Right renal cortex interstitium (tissue), 3 donors: ENCODE measurements at places on chromosomes 2 and 18.
A peak's percentile ranks its signal among the peaks of the same experiment; 100 is the strongest.

- DNase-seq, result no peak
These were observed 370.4 kb downstream of the MTX2 start for GRCh38 chr2:176639671-176640070.

GRCh38 chr2:228018311-228018710, 146.9 kb downstream of the DAW1 start:
- no peak for DNase-seq

GRCh38 chr18:27605107-27605834, 420.2 kb upstream of the CHST9 start:
- DNase-seq, result peak; percentile 69

DNA sequence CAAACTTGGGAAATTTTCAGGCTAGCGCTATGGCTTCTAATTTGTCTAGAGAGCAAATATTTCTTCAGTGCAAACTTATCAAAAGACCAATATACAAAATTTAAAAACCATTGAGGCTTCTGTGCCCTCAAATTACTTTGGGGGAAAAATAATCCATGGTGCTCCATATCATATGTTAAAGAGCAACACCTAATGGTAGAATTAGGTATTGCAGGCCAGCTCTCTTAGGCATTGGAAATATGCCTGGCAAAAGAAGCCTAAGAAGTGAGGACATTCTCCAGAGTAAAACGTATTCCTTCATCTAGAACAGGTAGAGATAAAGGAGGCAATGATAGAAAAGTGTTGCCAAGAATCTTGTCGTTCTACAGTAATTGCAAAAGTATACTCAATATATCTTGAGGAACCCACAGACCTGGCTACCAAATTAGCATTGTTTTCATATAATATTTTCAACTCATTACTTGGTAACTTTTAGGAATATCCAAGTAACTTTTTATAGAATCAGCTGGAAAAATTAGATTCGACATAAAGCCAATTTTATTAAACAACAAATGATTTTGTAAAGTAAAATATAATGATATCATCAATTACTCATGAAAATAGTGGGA, 401.1 kb downstream of the BCL11A start:
- DNase-seq, result no peak

- DNase-seq, result no peak
These were observed 59.9 kb upstream of the GATA6 start for GRCh38 chr18:22109535-22109934.

GRCh38 chr2:46888421-46888952, 27.1 kb downstream of the MCFD2 start:
- DNase-seq, result no peak

- DNase-seq, result no peak
These were observed 1.2 kb downstream of the CDK15 start for GRCh38 chr2:201807452-201807999.

GRCh38 chr2:211371465-211371864, 815.1 kb downstream of the CPS1 start:
- no peak for DNase-seq

DNA sequence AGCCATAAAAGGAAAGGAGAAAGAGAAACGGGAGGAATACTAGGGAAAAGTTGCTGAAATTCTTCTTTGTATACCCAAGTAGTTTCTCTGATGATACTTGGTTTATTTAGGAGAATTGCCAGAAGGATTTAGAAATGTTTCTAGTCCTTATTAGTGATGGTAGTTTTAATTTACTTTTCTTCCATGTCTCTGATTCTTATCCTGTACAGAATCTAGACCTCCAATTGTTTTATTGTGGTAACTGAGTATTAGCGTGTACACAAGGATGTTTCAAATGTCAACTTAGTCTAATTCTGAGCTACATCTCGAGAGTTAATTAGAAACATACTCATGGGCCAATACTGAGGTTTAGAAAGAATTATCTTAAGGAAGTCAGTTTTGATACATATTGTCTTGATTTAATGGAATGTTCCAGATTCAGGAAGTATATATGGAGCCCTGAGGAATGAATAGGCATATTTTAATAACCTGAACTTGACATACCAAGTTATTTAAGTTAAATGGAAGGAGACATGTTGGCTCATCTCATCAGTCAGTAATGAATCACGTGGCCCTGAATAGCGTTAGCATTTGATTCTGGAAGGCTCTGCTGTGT, 219.6 kb downstream of the LTBP1 start:
- no peak for DNase-seq

- DNase-seq, result no peak
These were observed 20.9 kb downstream of the ITM2C start for GRCh38 chr2:230885463-230886130.

- no peak for DNase-seq
These were observed 121.9 kb downstream of the TSN start for GRCh38 chr2:121877366-121877765.

- no peak for DNase-seq
These were observed 20.4 kb downstream of the ZRANB3 start for GRCh38 chr2:135510577-135510976.

GRCh38 chr2:109333414-109334210, 204.6 kb downstream of the SH3RF3 start:
- no peak for DNase-seq

GRCh38 chr2:33312355-33312754, 164.1 kb upstream of the RASGRP3 start:
- no peak for DNase-seq

DNA sequence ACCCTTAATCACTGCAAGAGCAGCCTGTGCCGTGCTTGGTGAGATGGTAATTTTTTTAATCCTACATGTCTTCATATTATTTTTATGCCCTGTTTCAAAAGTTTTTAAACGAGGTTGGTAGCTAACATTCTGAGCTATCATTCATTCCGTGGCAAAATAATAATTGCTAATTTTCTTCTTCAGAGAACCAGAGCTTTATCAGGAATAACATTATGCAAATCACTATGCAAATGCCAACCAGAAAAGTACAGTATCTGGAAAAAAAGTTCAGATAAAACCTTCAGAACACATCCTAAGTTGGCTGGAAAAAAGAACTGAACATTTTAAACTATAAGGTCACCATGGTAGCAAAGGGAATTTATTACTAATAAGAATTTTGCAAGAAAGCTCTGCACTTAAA, 165.1 kb upstream of the NABP1 start:
- DNase-seq, result no peak

- no peak for DNase-seq
These were observed 117.4 kb downstream of the TTN start for GRCh38 chr2:178689808-178690207.

- DNase-seq, result no peak
These were observed 291.5 kb downstream of the TDRD15 start for GRCh38 chr2:21415234-21415633.

- no peak for DNase-seq
These were observed 212.3 kb upstream of the TRIB2 start for GRCh38 chr2:12504443-12504842.

GRCh38 chr2:241994086-241994485, 124.6 kb downstream of the RTP5 start:
- no peak for DNase-seq

GRCh38 chr18:65661391-65661790, 89.4 kb upstream of the CDH7 start:
- DNase-seq, result no peak

DNA sequence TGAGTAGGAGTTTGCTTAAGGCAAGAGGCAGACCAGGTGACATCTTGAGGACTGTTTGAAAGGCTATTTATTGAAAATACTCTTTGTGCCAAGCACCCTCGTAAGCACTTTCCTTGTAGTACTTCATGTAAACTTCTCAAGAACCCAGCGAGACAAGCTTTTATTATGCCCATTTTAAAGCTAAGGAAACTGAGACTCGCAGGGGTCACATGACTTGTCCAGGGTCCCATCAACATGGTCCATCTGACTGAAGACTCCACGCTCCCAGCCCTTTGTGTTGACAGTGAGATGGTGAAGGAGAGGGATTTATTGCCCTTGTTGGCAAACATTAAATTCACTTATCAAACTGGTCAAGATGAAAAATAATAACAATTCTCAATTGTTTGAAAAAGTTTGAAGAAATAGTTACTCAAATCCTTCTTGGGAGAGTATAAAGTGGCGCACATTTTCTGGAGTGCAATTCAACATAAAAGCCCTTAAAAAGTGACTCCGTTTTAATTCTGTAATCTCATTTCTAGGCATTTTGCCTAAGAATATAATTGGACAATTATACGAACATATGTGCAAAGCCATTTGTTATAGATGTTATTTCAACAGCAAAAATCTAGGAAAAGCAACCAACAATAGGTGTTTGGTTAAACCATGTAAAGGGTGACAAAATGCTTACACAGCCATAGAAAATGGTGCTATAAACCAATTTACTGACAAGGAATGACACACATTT, 270.5 kb upstream of the NCKAP5 start:
- no peak for DNase-seq

DNA sequence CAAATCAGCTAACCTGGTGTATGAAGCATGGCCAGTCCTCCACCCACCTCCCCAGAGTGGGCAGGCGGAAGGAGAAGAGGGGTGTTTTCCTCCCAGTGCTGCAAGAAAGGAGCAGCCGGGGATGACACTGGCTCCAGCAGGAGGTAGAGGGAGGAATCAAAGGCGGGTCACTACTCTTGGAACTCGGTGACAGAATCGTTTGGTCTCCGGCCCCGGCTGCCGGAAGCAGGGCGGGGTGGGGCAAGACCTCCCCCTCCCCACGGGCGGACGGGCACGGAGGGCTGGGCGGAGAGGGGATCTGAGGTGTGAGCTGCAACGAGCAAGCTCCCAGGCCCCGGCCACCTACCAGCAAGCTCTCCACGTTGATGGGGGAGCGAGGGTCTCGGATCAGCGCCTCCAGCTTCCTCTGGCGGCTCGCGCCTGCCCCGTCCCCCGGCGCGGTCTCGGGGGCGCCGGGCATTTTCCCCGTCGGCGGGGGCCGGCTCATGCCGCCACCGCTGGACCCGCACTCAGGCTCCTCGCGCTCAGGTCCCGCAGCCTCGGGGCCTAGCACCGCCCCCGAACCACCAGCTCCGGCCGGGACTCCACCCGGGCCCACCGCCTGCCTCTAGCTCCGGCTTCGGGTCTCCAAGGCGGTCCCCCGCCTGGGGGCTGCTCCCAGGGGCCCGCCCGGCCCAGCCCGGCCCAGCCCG, 640 bp downstream of the ROCK2 start:
- DNase-seq, result no peak

- DNase-seq, result no peak
These were observed 132.2 kb downstream of the CLIP4 start for GRCh38 chr2:29247336-29247914.

- no peak for DNase-seq
These were observed 68.9 kb downstream of the DIPK1C start for GRCh38 chr18:74388227-74388626.

- no peak for DNase-seq
These were observed 584 bp downstream of the COA5 start for GRCh38 chr2:98607741-98608115.

DNA sequence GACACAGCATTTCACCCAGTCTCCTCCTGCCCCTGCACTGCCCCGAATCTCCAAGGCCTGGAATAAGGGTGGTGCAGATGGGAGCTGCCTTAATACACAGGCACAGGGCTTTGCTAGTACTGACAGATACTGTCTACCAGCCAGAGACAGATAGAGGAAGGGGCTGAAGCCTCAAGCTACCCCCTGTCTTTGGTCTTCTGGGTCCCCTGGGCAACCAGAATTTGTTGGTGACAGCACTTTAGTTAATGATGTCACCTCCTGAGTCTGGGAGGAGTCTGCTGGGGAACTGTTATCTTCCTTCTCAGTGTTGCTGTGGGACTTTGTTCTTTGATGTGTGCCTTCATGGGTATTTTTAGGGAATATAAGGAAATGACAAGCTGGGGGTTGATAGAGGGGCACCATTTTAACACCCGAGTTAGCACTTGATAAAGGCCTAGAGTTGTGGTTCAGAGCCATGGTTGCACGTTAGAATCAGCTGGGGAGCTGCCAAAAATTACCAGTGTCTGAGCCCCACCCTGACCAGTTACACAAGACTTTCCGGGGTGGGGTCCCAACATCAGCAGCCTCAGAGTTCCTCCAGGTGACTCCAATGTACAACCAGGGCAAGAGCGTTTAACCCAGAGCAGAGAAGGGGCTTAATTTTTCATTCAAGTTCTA, 136.8 kb downstream of the SMAD7 start:
- no peak for DNase-seq

- DNase-seq, result no peak
These were observed 13.6 kb downstream of the KCNK3 start for GRCh38 chr2:26706093-26706492.

GRCh38 chr2:143431316-143431715, 302.1 kb downstream of the ARHGAP15 start:
- no peak for DNase-seq

- no peak for DNase-seq
These were observed 188.1 kb downstream of the FMNL2 start for GRCh38 chr2:152523091-152523490.

DNA sequence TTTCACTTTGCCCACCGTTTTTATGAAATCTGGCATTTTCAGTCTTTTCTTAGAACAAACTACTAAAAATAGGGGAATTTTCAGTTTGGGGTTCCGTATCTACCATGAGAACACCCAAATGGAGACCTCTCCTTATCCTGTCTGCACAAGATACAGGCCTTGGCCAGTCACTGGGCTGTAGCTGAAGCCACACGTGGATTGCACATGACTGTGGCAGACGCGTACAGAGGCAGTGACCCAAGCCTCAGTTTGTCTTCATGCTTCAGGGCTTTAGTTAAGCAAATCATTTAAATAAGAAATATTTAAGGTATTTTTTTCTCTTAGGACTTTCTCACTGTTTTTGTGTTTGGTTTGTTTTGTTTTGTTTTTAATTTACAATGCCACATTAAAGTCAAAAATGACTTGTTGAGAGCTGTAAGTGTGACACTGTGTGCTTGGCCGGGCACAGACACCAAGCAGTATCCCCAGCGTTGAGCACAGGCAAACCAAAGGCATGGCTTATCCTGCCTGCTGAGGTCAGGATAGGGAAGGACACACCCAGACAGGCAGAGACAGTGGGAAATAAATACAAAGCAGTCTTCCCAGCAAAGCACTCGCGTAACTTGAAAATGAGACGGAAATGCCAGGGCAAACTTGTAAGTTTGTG, 53.3 kb downstream of the TRAPPC12 start:
- DNase-seq, result no peak

DNA sequence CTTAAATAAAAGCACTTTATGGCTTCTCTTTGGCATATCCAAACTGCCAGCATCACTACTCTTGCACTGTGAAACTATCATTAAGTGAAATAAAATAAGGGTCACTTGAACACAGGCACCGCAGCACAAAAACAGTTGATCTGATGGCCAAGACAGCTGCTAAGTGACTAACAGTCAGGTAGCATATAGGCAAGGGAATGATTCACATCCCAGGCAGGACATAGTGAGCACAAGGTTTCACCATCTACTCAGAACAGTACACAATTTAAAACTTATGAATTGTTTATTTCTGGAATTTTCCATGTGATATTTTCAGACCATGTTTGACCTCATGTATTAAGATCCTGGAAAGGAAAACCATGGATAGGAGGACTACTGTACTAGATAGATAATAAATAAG, 214.2 kb downstream of the MREG start:
- DNase-seq, result no peak

GRCh38 chr18:9951022-9951859, 37.4 kb downstream of the VAPA start:
- DNase-seq, result peak; percentile 23

GRCh38 chr2:186459009-186459408, 27.1 kb upstream of the ZC3H15 start:
- no peak for DNase-seq

DNA sequence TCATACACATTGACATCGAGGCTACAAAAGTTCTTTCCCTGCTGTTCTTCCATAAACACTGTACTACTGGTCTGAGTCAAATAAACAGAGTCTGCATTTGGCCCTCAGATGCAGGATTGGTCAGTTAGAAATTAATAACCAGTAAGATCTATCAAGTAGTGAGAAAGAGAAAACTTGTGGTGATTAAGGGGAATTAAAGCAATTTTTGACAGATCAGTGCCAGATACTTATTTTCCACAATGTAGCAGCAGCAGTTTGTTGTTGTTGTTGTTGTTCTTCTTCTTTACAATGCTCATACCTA, 85.0 kb downstream of the IKZF2 start:
- DNase-seq, result no peak
